T-cell (primary cell): ENCODE measurements at places on chromosomes 6 and 20.

DNA sequence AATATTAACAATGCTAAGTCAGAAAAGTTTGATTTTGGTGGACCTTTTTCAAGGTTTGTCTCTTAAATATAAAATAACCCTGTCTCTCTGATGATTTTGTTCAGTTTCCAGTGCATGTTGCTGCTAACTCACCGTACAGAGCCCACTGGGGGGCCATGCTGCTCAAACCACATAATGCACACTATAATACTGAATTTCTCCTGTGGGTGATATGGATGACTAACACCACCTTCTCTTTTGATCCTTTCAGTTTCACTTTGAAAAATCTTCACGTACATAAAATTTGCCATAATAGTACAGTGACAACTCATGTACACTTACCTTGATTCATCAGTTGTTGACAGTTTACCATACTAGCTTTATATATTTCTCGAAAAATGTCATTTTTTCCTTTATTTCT is 506.6 kb upstream of the MAN1A1 start:
- no peak for DNase-seq

GRCh38 chr20:35510951-35511735 is 18.3 kb downstream of the C20orf173 start:
- DNase-seq: no peak

- DNase-seq: no peak
These were observed 6.0 kb downstream of the MKKS start for GRCh38 chr20:10428008-10428407.

DNA sequence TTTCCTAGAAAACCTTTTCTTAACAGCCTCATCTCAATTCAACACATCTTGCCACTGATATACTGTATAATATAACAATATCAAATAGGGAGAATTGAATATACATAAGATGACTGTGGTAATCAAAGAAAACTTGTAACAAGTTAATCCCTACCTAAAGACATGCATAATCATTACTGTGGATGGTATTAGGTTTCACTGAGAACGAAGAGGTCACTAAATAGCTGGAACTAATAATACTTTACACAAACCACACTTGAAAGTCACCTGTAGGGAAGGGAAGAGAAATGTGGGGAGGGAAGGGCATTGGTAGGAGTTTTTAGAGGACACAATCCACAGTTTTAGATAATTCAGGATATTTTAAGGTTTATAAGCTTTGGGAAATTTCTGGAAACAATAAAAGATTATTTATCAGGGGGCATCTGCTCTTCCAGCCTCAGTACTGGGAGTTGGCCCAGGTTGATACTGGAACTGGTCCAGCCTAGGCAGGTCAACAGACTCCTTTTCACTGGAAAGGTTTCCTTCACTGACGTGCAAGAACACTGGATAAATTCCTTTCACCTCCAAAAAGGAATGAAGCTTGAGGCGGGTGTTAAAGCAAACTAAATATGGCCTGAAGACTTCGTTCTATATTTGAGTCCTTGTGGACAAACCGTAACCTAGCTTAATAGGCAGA is 44.0 kb downstream of the MAP7 start:
- DNase-seq: no peak

DNA sequence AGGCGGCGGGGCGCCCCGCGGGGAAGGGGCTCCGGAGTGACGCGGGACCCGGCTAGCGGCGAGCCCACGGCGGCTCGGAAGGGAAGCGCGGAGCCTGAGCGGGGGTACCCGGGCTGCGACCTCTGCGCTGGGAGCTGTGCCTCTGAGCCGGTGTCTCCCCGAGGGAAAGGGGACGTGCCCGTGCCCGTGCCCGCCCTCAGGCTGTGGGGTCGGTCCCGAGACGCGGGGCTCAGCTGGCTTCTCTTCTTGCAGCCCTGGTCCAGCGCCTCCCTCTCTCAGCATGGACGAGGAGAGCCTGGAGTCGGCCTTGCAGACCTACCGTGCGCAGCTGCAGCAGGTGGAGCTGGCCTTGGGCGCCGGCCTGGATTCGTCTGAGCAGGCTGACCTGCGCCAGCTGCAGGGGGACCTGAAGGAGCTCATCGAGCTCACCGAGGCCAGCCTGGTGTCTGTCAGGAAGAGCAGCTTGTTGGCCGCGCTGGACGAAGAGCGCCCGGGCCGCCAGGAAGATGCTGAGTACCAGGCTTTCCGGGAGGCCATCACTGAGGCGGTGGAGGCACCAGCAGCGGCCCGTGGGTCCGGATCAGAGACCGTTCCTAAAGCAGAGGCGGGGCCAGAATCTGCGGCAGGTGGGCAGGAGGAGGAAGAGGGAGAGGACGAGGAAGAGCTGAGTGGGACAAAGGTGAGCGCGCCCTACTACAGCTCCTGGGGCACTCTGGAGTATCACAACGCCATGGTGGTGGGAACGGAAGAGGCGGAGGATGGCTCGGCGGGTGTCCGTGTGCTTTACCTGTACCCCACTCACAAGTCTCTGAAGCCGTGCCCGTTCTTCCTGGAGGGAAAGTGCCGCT is 686 bp downstream of the ZGPAT start:
- no peak for DNase-seq

DNA sequence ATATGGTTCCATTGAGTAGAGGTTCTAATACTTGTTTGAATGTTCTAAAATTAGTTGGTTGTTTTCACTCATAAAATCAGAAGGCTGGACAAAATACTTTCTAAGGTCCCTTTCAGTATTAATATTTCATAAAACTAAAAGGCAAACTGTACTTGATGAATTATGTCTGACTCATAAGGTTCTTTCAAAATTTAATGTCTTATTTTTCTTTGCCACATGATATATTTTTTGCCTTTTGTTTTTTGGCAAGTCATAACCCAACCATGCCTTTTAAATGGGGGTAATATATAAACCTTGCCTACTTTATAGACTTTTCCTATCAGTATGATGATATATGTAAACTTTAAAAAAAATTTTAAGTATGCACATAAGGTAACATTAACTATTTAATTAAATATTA is 244.7 kb downstream of the PTPRK start:
- no peak for DNase-seq

DNA sequence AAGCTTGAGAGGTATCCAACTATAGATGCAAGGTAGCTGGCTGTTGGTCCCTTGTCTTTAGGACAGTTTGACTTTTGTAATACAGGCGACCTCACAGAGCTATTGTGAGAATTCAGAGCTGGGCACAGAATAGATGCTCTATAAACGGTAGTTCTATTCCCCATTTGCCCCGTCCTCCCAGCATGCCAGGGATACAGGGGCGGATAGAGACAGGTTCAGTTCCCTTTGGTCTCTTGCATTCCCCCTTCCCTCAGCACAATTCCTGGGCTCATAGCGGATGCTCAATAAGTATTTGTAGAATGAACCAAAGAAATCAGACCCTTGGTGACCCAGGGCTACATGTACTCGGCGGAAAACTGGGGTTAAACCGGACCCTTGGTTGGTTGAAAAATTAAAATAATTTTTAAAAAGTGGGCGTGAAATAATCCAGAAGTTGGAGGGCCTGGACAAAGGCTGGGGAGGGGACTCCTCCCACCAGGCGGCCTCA is 707 bp upstream of the TOP1 start:
- no peak for DNase-seq

DNA sequence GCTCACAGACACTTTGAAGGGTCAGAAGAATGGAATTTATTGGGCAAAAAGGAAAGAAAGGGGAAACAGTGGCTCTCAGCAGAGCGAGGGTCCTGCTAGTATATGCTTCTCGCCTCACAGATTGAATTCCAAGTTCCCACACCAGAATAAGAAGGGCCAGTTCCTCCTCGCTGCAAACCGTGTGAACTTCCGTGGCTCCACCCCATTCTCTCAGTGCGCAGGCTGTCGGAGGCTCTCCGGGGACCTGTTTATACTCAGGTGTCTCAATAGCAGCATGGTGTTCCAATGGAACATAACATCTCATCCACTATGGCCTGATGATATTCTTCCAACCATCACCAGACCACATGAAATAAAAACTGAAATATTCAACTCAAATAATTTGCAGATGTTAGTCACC is 4.6 kb downstream of the SAMD3 start:
- DNase-seq: no peak

GRCh38 chr6:23441808-23442461 is 684.1 kb upstream of the NRSN1 start:
- DNase-seq: no peak

GRCh38 chr6:36099869-36100483 is 30.3 kb upstream of the MAPK13 start:
- peak; percentile 61 for DNase-seq

DNA sequence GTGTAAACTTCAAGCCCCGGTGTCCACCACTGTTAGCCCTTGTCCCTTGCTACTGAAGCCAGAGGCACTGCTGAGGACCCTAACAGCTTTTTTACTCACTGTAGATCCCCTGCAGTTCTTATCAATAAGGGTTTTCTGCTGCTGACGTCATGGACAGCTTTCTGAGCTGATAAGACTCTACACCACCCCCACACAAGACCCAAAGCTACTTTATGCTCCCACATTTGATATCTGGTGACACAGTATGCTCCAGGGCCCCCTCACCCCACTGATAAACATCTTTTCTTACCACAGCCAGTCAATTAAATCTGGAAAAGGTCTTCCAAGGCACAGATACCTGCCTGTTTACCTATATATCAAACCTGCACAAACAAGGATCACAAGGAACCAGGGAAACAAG is 65.3 kb downstream of the NUS1 start:
- no peak for DNase-seq

GRCh38 chr6:3627956-3628835 is 123.3 kb downstream of the PXDC1 start:
- DNase-seq: no peak

GRCh38 chr6:26335631-26336323 is 29.2 kb upstream of the BTN3A2 start:
- no peak for DNase-seq

GRCh38 chr6:154218301-154218700 is 138.3 kb downstream of the IPCEF1 start:
- no peak for DNase-seq

DNA sequence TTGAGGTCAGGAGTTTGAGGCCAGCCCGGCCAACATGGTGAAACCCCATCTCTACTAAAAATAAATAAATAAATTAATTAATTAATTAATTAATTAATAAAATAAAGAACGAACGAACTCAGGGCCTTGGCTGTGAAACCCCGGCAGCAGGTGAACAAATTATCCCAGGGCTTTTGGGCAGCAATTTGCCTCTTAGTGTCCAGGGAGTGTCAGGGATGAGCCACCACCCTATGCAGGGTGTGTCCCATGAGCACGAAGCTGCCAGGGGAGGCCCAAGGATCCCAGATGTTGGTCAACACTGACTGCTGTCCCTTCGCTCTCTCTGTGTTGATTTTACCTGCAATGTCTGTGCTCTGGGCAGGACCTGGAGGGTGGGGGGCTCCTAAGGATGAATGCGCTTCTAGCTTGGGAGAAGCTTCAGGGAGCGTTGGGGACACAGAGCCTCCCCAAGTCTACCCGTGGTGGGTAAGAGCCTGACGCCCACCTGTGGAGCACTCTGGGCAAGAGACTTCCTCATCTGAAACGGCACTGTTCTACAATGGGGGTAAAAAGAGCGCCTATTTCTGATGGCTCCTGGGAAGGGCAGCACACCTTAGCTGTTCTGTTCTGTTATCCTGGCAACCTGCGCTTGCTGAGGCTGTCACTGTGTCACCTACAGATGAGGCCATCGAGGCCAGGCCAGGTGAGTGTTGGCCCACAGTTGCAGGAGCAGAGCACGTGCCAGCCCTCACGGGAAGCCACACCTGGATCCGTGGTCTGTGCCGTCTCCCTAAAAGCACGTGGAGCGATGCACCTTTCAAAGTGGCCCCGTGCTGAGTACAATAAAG is 125.5 kb upstream of the CDH4 start:
- no peak for DNase-seq

DNA sequence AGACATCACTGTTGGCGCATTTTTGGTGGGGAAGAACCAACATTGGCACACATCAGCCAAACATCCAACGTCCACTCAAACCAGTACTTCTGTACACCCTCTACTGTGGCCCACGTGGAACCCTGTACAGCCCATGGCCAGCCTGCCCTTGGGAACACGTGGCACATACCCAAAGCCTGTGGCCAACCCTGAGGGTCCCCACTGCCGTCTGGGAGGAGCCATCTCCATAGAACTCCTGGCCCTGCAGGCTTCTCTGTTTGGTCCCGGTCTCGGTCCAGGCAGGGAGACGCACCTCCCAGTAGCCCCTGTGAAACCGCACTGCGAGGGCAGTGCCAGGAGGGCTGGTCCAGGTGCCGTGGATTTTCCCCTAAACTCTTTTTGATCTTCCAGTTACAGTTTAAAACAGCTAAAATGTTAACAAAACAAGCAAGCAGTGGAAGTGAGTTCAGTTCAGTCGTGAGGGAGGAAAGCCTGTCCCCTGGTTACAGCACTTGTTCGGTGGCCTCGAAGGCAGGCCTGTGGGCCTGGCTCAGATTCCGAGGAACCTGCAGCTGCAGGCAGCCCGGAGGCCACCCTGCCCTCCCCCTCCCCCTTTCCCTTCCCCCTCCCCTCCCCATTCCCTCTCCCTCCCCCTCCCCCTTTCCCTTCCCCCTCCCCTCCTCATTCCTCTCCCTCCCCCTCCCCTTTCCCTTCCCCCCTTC is 233.7 kb downstream of the DLL1 start:
- no peak for DNase-seq

DNA sequence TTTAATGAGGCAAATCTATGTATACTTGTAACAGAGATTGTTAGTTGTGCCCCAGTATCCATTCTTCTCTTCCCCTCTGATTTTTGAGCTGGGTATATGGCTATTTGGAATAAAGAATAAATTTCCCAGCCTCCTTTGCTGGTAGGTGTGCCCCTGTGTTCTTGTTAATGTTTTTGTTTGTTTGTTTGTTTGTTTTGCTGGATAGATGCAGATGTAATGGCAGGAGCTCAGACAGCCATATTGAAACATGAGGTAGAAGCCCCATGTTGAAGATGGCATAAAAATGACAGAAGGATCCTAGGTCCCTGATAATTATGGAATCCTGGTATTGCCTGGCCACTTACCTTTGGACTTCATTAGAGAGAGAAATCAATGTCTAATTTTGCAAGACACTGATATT is 19.9 kb upstream of the FKBP5 start:
- no peak for DNase-seq

DNA sequence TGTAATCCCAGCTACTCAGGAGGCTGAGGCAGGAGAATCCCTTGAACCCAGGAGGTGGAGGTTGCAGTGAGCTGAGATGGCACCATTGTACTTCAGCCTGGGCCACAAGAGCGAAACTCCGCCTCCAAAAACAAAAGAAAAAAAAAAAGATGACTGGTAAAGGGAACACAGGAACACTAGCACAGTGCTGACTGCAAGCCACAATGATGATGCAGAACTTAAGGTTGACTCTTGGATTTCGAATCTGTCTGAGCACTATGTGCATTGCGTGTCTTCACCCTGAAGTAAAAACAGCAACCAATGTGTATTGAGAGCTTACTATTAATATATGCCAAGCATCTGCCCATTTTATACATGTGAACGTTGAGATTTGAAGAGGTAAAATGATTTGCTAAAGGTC is 27.6 kb upstream of the LIN28B start:
- no peak for DNase-seq

GRCh38 chr20:21083825-21084325 is 22.3 kb downstream of the LINC00237 start:
- DNase-seq: no peak
